ENCODE measurements at places on chromosomes 6 and 20.

DNA sequence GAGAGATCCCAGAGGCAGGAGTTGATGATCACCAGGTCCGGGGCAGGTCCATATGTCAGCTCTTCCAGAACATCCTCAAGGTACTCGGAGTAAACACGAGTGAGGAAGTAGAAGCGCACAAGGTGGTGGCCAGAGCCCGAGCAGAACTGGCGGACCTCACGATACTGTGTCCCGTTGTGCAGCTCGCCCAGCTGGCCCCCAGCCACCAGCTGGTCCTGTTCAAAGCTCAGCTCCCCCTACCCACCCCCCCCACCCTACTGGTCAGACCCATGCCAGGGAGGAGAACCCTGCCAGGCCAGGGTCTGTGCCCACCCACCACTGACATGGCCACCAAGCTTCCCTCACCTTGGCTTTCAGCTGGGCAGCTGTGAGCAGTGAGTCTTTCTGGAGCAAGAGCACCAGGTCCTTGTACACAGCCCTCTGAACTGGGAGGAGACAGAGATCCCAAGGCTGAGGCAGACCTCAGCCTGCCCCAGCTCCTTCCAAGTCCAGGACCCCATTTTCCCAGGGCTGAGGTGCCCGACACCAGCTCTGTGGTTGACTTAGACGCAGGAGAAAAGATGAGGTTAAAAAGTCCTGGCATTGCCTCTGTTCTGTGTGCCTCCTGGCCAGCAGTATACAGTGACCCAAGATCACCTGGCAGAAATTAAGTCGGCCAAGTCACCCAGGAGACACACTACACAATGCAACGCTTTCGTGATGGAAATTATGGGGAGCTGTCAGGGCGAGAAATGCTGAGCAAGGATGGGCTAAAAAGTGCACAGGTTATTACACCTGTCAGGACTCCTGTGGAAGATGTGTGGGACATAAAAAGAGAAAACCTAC, 1.4 kb downstream of the PCED1A start:
- no peak for DNase-seq

DNA sequence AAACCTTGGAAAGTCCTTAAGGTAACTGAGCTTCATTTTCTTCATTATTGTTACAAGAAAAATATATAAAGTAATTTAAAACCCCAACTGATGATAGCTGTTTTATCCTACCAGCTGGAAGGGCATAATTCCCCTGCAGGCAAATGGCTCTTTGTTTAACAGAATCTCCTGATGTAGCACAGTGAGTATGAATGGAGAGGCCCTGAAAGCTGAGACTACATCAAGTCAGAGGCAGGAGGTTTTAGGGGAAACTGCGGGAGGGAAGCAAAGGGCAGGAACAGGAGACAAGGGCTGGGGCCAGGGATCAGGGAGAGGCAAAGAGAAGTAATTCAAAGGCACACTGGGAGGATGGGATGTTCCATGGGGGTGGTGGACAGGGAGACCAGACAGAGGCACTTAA, 119.0 kb upstream of the LRFN2 start:
- no peak for DNase-seq

DNA sequence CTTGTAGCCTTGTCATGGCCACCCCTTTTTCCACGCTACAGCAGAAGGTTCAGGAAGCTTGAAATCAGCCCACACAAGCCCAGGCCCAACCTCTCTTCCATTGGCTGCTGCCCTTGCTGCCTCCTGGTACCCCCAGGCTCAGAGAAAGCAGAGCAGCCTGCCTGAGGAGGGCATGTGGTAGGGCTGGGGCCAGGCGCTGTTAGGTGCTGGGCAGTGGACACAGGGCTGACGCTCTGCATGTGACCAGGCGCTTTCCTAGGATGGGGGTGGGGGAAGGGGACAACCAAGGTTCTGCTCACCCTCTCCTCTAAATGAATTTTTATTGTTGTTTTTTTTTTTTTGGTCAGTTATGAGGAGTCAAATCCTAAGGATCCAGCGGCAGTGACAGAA, 36.3 kb upstream of the ID1 start:
- DNase-seq: no peak

DNA sequence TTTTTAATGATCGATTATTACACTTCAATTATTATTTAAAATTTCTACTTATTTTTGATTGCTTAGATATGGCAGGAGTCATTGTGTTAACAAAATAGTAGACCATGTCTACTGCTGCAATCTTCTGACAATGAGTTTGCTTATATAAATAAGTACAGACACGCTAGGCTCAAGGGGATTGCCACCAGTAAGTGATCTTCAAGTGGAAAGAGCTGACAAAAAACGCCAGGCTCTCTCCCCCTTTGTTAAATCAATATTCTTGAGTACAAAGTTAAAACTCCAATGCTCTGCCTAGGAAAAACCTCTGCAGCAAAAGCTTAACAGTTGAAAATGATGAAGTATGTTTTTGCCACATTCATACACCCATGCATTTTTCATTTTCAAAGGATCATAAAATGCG, 738.1 kb downstream of the HDGFL1 start:
- DNase-seq: no peak

GRCh38 chr20:36572701-36573102, 695 bp upstream of the TGIF2 start:
- DNase-seq: peak; percentile 77

GRCh38 chr6:13474360-13474759, 13.0 kb downstream of the GFOD1 start:
- no peak for DNase-seq

- no peak for DNase-seq
Observed at GRCh38 chr6:57109880-57110279, 19.9 kb downstream of the ZNF451 start.

GRCh38 chr20:16491294-16491905, 81.8 kb downstream of the KIF16B start:
- no peak for DNase-seq
